ENCODE measurements at places on chromosomes 5 and 9. TPM values are rescaled to one million over a fixed set of nuclear protein-coding genes. Genes with fewer than 3 reads are reported as not detected.

- H3K4me1 ChIP-seq, result no peaks in the 10 kb centered on the region
- DNase-seq, result no peak
- H3K27me3 ChIP-seq, result no peaks in the 10 kb centered on the region
Observed at GRCh38 chr9:106775960-106776359, 87.0 kb upstream of the ZNF462 start.

GRCh38 chr5:1294835-1295649 is at the start of gene TERT:
TSS of gene TERT (minus strand) at chr5:1295068. CDS start at chr5:1294989, 79 bp downstream.
- no peak for DNase-seq
- H3K27ac ChIP-seq, result no peak within 1 kb of the TSS
- peak within 1 kb of the TSS; percentile 44 for H3K4me3 ChIP-seq
- H3K27me3 ChIP-seq, result no peaks in the 10 kb centered on the region
- H3K4me1 ChIP-seq, result no peaks in the 10 kb centered on the region

DNA sequence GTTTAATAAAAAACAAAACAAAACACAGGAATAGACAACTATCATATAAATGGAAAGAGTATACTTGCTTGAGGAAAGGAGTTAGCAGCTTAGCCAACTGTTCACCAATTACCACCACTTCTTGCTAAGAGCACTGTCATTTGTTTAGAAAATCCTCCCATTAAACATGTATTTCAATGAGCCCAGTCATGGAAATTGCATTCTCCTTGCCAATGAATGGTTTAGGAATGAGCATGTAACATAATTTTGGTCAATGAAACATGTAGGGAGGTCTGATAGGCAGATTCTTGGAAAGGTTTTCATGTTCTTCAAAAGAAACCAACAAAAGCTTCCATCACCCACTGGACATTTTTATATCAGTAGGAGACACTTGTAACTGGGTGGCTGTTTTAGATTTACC is 502.8 kb upstream of the PAPPA start:
- H3K27me3 ChIP-seq, result no peaks in the 10 kb centered on the region
- H3K27ac ChIP-seq, result no peak overlapping the region
- no peak overlapping the region for H3K4me3 ChIP-seq
- no peaks in the 10 kb centered on the region for H3K4me1 ChIP-seq
- no peaks in the 10 kb centered on the region for H3K36me3 ChIP-seq

- H3K36me3 ChIP-seq, result no peaks in the 10 kb centered on the region
- no peak for DNase-seq
- H3K4me3 ChIP-seq, result no peak overlapping the region
- H3K27me3 ChIP-seq, result no peaks in the 10 kb centered on the region
- H3K27ac ChIP-seq, result no peak overlapping the region
Observed at GRCh38 chr5:110053205-110053604, 363.5 kb downstream of the MAN2A1 start.

- H3K4me1 ChIP-seq, result no peaks in the 10 kb centered on the region
- no peak overlapping the region for H3K4me3 ChIP-seq
- no peaks in the 10 kb centered on the region for H3K36me3 ChIP-seq
- no peak for DNase-seq
- H3K27me3 ChIP-seq, result peaks cover 3% of the 10 kb centered on the region
Observed at GRCh38 chr9:135455401-135456030, 24.1 kb upstream of the PPP1R26 start.

DNA sequence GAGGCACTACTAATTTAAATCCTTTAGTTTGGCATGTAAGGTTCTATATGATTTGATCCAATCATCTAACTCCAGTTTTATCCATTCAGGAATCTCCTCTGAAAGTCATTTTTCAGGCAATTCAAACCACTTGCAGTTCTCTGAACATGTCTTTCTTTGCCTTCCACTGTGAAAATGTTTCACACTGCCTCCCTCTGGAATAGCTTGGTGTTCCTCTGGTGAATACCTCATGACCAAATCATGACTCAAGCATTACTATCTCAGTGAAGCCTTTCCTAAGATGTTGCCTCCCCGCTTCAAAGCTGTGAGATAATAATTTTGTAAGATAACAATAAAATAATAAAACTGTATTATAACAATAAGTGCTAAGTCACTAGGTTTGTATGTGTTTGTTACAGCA is 981.1 kb downstream of the DTWD2 start:
- no peaks in the 10 kb centered on the region for H3K36me3 ChIP-seq
- no peak overlapping the region for H3K4me3 ChIP-seq
- H3K27me3 ChIP-seq, result no peaks in the 10 kb centered on the region
- no peak for DNase-seq
- H3K4me1 ChIP-seq, result no peaks in the 10 kb centered on the region

DNA sequence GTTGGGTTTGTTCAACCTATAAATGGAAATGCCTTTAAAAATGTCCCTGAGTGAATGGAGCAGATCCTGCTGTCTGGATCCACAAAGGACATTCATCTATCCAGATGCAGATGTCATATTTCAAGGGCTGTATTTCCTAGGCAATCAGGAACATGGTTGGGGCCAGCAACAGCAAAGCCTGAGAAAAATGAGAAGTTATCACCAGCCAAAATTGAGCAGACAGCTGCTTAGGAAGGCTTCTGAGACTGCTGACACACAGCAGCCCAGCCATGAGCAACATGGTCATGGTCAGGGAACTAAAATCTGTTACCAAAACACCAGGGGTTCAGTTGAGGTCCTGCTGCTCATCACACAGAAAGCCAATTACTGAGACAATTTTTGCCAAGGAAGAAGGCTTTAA is 9.2 kb upstream of the IL7R start:
- no peaks in the 10 kb centered on the region for H3K27me3 ChIP-seq
- H3K36me3 ChIP-seq, result no peaks in the 10 kb centered on the region
- H3K4me1 ChIP-seq, result no peaks in the 10 kb centered on the region
- H3K27ac ChIP-seq, result no peak overlapping the region

DNA sequence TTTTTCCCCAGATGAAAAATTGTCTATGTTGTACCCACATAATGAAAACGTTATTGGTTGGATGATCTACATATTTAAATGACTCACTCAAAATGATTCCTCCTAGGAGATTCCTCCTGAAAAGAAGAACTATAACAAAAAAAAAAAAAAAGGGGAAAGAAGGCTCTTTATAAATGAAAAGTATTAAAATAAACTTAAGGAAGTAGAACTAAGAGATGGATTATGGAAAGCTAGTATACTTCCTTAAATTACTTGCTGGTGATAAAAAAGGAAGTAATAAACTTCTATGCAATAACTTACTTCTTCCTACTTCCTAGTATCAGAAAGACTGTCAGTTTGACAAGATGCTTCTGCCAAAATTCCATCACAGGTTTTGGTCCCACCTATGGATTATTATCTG is 1087.7 kb downstream of the CDH12 start:
- DNase-seq, result no peak
- no peak overlapping the region for H3K4me3 ChIP-seq
- no peaks in the 10 kb centered on the region for H3K36me3 ChIP-seq

DNA sequence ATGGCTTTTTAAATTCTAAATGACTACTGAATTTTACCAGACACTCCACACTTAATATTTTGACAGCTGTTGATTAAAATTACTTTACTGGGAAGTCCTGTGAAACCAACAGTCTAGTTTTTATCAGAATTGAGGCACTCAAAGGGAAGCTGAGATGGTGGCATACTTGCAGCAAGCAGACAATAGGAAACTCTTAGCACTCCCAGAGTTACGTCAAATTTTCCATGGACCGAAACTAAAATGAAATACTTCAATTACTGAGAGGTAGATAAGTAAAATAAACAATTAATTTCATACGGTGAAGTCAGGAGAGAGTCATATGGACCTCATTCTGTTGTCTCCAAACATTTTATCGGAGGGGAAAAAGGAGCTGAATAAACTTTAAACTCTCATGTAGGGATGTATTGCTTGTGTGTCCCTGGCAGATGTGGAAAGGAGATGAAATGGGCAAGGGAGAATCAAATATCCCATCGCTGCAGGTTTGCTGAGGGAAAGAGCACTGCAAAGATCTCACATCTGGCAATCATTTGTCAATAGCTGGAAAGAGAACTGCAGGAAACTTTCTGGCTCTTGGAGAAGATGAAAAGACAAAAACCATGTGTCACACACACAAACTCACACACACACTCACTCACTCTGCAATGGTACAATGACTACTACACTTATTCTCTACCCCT is 189.4 kb downstream of the BNC2 start:
- DNase-seq, result no peak
- no peaks in the 10 kb centered on the region for H3K4me1 ChIP-seq
- H3K36me3 ChIP-seq, result no peaks in the 10 kb centered on the region
- no peaks in the 10 kb centered on the region for H3K27me3 ChIP-seq
- no peak overlapping the region for H3K27ac ChIP-seq
- no peak overlapping the region for H3K4me3 ChIP-seq

Gene SOHLH1
- not detected for total RNA-seq

Gene GAPVD1
- 48.6 TPM for total RNA-seq

Gene PCSK5
- 0.21 TPM for total RNA-seq
